ENCODE measurements at places on chromosomes 7 and 10.
A peak's percentile ranks its signal among the peaks of the same experiment; 100 is the strongest.

DNA sequence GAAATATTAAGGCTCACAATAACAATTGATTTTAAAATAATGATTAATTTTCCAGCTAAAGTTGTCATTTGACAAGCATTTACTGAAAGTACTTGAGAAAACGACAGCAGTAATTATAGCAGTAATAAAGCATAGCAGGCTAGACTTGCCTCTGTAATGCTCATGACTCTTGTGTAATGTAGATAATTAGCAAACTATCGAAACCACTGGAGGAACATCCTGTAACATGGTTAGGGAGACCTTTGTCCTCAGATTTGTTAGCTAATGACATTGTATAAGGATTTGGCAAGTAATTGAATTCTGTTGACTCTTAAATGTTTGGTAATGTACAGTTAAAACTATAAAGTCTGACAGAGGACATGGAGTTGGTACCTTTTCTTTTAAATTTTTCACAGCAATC is 24.8 kb downstream of the ARL4A start:
- DNase-seq: no peak

DNA sequence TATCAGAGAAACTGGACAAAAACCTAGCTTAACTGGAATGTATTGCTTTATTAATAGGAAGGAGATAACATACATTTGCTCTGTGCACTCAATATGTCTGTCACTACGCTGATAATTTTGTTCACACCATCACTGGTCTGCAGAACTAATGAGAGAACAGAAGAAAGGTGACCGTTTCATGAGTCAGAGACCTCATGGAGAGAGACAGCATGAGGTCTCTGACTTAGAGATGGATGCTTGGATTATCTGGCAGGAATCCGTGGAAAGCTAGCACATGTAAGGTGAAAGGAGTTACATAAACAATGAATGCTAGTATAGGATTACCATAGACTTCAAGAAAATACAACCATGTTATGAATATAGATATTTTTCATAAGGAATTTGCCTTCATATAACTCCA is 947.3 kb downstream of the IPMK start:
- no peak for DNase-seq

DNA sequence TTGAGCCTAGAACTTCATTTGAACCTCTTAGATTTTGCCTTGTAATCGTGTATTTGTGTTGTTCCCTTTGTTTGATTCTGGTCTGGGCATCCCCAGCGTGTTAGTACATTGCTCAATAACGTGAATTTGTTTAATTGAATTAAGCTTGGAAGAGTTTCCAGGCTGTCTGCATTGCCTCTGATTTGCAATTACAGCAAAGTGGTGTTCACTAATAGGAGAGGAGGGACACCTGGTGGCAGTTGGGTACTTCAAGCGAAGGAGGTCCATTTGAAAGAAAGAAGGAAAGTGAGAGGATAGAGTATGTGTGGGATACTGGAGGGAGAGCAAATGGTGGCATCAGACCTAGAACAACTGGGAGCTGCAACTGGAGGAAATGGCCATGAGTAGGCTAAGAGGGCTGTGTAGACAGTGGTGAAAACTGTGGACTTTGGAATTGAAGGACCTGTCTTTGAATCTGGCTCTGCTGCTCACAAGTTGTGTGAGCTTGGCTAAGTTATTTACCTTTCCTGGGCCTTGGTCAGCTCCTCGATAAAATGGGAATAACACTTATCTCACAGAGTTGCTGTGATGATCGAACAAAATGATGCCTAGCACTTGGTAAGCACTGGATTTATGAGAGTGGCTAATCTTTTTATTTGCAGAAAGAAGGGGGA is 15.1 kb downstream of the LSMEM1 start:
- no peak for DNase-seq

- DNase-seq: no peak
Measured at GRCh38 chr10:110864662-110865140, 7.0 kb upstream of the PDCD4 start.

GRCh38 chr7:8594115-8594514 is 160.7 kb downstream of the NXPH1 start:
- no peak for DNase-seq

- no peak for DNase-seq
Measured at GRCh38 chr7:13980474-13980873, 9.0 kb downstream of the ETV1 start.

- no peak for DNase-seq
Measured at GRCh38 chr7:126016722-126017121, 1087.1 kb upstream of the POT1 start.

DNA sequence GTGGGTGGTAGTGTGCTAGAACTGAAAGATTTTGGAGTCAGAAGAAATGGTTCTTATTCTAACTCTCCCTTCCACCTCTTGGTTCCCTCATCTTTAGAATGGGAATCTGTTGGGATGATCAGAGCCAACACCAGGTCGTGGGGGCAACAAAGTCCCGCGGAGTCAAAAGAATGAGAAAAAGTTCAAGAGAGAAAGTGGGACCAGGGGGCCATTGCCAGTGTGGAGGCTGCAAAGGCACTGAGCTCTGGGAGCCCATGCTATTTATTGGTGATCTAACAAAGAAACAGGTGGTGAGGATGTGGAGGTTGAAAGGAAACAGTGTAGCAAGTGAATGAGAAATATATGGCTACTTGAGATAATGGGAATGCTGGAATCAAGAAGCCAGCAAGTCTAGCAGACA is 29.4 kb downstream of the AGAP4 start:
- DNase-seq: no peak

- no peak for DNase-seq
Measured at GRCh38 chr10:123991611-123992570, 100.3 kb upstream of the CPXM2 start.

- no peak for DNase-seq
Measured at GRCh38 chr10:107371801-107372200, 207.3 kb upstream of the SORCS1 start.

- no peak for DNase-seq
Measured at GRCh38 chr10:79023240-79024162, 45.3 kb upstream of the ZMIZ1 start.

DNA sequence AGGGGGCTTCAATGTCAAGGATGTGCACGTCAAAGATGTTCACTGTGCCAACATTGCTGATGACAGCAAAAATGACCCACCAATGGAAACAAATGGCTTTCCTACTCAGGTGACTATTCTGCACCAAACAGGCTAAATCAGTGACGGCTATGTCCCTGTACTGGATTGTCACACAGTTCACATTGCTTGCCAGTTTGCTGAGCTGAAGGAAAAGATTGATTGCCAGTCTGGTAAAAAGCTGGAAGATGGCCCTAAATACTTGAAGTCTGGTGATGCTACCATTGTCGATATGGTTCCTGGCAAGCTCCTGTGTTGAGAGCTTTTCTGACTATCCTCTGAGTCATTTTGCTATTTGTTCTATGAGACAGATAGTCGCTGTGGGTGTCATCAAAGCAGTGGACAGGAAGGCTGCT is 202.2 kb upstream of the ETV1 start:
- DNase-seq: no peak

DNA sequence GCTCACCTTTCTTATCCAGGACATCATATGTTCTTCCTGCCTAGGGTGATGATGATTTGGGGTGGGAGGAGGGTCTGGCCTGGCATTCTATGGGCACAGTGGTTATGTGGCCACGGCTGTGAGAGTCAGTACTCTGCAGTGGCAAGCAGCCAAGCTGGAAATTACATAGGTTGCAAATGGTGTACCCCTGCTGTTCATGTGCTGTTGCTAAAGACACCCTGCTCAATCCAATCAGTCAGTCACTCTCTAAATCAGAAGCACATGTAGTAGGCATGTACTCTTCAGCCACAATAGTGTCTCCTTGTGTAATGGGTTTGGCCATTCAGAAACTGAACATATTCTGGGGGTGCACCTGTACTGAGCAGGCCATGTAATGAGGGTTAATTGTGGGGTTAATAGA is 449.1 kb upstream of the ANKRD30A start:
- DNase-seq: no peak

DNA sequence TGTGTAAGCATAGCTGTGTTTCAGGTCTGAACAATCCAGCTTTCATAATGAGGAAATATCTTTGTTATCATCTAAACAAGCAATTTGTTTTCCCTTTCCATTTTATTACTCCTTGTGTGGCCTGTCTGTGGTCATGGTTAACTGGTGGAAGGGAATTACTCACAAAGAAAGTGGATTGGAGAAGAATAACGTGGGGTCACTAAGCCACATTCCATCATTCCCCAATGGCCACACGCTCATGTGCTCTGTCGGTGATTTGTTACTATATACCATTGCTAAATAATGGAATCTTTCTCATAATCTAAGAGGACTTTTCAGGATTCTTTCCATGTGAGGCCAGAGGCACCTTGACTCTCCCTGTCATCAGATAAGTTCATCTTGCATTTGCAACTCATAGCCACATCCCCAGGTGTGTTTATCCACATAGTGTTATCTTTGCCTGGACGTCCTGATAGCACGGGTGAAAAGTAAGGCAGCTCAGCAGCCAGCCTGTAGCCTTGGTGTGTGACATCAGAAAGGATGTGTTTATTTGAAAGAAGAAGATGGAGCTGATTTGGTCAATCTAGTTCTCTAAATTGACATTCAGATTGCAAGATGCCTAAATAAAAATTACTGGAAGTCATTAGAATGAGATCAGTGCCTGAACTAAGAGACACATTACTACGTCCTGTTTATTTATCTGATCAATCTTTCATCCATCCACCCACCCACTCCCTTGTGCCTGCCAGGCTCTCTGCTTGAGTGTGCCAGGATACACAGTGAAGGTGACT is 128.9 kb downstream of the CELF2 start:
- no peak for DNase-seq

DNA sequence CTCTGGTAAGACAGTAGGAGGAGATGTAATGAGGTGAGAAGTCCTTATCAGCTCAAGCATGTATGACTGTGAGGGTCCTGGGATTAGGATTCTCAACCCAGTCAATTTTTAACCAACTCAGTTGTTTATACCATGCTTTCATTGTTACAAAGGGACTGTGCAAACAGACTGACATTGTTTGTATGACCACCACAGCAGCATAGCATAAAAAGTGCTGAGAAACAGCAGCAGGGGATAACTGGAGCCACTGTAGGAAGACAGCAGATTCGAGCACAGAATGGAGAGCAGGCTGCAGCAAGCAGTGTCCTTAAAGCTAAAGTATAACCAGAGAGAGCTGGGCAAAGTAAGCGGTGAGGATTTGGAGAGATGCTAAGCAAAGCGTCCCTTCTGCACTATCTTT is 829.5 kb downstream of the REEP3 start:
- no peak for DNase-seq

GRCh38 chr7:26398427-26398755 is 106.7 kb downstream of the SNX10 start:
- peak; percentile 27 for DNase-seq

DNA sequence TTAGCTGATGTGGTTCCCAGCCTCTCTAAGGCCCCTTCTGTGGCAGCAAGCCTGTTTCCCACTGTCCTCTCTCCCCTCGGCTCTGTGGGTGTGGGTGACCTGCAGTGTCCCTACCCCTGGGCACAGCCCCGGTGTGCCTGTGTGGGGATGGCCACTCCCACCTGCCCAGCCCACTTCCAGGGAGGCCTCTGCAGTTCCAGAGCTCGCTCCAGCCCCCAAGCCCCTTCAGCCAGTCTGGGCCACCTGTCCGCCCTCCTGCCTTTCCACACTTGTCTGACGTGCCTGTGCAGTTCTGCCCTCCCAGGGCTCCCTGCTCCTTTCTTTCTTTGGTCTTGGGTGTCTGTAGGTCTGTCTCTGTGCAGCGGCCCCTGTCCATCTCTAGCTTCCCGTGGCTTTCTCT is 127.0 kb upstream of the PPIF start:
- no peak for DNase-seq

GRCh38 chr7:112422842-112423496 is 27.3 kb upstream of the IFRD1 start:
- no peak for DNase-seq

- DNase-seq: no peak
Measured at GRCh38 chr7:132130497-132130896, 445.8 kb downstream of the PLXNA4 start.

GRCh38 chr7:151876899-151877777 is at the start of gene PRKAG2:
Gene PRKAG2, minus strand, starts transcription at chr7:151877115. Its CDS starts 495 bp downstream, at chr7:151876620.
- peak; percentile 59 for DNase-seq

DNA sequence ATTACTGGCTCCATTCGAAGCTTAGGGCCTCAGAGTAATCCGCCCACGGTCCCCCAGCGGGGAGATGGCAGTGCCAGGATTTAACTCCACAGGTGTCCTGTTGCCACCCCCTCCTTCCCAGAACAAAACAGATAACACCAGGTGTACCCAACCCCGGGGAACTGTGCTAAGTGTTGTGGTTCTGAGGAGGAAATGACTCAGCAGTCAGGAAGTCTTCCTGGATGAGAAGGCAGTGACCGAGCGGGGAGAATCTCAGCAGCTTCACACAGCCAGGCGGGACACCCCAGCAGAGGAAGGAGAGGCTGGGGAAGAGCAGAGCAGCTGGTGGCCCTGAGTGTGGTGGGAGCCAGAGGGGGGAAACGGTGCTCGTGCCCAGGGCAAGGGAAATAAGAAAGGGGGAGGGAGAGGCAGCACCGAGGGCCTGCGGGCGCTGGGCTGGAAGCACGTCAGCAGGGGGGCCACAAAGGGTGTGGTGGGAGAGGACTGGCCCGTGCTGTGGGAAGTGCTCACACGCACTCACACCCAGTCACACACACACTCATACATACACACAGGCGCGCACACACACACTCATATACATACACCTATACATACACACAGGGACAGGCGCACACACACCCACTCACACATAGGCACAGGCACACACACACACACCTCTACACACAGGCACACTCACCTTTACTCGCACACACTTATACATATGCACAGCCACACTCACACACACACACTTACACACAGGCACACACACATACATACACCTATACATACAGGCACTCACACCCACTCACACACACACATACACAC is 59.8 kb upstream of the CHST15 start:
- DNase-seq: peak; percentile 16

DNA sequence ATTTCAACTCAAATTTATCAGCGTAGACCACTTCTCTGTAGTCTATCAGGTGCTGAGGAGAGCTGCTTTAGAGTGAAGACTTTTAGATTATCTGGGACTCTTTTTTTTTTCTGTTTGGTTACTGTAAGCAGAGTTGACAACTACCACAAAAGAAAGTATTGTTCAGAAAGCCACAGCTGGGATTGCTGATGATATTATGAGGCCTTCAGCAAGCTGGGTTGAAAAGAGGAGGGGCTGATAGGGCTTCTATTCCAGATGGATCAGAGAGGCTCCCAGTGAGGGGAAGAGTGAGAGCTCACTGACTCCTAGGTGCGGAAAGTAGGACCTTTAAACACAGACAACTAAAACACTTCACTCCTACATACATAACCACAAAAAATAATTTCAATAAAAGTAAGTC is 188.5 kb upstream of the FERD3L start:
- no peak for DNase-seq

DNA sequence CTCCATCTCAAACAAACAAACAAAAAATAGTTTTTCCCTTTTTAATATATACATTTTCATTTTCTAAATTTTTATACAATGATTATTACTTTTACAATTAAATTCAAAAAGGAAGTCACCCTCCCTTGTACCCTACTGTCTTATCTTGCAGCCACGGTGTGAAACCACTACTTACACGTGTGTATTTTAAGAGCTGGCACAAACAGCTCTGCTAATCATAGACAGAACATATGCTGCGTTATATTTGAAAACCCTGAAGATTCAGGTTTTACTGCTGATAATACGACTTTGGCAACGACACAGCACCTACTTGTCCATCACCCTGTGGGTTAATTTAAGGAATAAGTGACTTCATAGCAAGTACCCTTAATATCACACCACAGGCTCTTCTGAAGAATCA is 991 bp downstream of the ANKRD61 start:
- no peak for DNase-seq
